Hematopoietic multipotent progenitor cell treated with erythropoietin and hydrocortisone succinate and interleukin-3 and kit ligand, for 6 days (in vitro differentiated cells): ENCODE measurements at places on chromosomes 4 and X.

DNA sequence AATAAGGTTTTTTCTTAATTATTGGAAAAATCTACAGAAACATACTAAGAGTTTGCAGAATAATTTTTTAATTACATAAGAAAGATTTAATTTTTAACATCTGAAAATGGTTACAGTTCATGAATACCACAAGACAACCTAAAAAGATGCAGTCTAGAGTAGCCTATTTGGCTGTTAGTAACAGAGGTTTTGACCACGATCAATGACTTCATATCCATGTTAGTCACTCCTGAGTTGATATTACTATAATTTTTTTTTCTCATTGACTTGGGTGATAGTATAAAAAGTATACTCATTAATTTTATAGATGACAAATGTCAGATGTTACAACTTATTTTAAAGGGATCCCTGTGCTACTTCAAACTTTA is 272.5 kb downstream of the DCTD start:
- DNase-seq = no peak

DNA sequence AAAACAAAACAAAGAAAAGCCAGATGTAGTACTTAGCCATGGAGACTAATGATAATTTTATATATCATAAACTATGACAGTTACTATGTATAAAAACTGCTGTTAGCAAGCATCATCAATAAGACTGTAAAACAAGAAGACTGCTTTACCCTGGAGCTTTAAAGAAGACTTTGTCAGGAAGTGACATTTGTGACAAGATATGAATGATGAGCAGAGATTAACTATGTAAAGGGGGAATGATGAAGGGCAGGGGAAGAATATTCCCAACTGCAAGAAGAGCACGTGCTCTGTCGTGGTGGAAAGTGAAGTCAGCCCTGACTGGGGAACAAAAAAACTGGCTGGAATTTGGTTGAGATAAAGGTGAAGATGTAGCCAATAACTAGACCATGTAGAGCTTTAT is 617.1 kb upstream of the AMOT start:
- DNase-seq = no peak

DNA sequence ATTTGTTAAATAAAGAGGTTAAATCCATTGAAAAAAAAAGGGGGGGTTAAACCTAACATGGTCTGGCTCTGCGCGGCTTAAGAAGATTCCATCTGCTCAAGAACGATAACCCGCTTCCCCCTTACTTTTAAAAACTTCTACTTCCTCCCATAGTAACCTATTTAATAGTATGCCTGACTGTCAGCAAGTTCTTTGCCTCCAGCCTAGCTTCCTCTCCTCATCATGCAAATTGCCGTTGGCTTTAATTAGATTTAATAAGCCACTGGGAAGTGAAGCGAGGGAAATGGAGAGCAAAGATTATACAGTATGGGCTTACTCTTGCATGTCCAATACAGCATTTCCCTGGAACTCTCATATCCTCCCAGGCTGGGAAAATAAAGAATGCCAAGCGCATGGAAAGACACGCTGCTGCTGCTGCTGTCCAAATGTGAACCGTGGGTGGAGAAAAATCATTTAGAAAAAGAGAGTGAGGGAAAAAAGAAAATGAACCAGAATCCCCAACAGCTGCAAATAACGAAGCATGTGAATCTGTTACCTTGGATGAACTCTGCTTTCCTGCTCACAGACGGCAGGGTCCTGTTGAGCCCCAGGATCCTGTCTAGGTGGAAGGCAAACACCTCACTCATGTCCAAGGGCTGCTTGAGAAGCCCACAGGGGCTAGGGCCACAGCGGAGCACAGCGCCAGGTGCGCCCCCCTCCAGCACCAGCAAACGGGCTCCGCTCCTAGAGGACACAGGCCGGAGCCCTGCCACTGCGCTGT is 2.7 kb downstream of the GASK1B start:
- DNase-seq = peak; percentile 72

GRCh38 chr4:25297528-25298242 is 14.9 kb upstream of the ZCCHC4 start:
- no peak for DNase-seq

DNA sequence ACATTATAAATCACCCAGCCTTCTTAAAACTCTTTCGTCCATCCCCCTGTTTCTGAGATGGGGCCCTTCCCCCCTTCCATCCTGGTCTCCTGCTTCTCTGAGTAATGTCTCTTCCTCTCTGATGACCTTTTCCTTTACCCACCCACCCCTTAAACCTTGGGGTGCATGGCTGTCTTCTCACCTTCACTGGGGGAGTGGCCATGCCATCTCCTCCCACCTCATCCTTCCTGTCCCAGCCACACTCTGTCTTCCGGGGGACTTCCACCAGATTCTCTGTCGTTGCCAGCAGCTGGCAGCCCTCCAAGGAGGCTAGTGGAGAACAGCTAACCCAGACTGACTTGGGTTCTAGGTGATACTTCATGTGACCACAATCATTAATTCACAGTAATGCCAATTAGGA is 83.2 kb upstream of the SCML1 start:
- no peak for DNase-seq

DNA sequence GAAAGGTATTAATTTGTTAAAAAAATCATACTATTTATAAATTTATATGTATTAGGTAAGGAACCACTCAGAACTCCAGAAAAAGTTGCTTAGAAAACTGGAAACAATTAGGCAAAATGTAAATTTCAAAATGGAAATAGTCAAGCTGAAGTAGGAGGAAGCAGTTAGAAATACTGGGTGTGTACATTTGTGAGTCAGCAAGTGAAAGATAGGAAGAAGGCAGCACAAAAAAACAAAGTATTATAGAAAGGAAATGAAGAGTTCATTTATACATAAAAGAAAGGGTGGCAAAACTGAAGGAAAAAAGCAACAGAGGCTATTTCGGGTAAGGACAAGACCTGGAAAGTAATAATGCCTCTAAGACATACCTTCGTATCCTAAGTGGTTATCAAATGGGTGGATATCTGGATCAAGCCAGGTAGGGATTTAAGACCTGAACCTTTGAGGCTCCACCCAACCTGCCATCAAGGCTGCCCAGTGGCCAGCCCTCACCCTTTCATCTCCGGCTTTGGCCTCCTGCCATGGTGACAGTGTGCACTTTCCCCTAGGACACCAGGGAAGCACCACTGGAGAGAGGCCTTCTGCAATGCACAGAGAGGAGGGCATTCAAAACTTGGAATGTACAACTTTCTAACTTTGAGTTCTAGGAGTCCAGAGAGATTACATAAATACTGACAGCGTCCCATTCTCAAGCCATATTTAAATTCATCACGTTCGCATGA is at the start of gene LRRC66:
LRRC66 (minus strand) TSS at position 428 of the 722 bp plus-strand sequence. CDS start 2,750 bp downstream, outside the sequence.
- DNase-seq = no peak

DNA sequence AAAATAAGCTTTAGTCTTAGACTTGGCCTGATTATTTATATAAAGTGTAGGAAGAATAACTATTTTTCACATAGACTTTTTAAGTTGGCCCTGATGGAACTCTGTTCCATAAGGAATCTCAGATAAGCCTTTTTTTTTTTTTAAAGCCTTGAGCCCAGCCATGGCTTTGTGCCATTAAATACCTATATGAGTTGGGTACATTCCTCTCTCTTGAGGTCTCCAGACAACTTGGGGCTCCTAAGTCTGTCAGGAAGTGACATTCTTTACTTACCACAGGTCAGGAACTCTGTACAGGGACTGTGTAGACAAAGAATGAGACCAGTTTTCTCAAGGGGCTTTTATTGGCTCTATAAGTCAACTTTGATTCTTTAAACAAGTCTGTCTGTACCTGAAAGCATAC is 27.1 kb upstream of the IGFBP7 start:
- no peak for DNase-seq

- no peak for DNase-seq
Measured at GRCh38 chrX:105822138-105823091, at the start of gene NRK. Gene NRK (plus strand): TSS chrX:105822539. CDS start chrX:105822846, 307 bp downstream.

DNA sequence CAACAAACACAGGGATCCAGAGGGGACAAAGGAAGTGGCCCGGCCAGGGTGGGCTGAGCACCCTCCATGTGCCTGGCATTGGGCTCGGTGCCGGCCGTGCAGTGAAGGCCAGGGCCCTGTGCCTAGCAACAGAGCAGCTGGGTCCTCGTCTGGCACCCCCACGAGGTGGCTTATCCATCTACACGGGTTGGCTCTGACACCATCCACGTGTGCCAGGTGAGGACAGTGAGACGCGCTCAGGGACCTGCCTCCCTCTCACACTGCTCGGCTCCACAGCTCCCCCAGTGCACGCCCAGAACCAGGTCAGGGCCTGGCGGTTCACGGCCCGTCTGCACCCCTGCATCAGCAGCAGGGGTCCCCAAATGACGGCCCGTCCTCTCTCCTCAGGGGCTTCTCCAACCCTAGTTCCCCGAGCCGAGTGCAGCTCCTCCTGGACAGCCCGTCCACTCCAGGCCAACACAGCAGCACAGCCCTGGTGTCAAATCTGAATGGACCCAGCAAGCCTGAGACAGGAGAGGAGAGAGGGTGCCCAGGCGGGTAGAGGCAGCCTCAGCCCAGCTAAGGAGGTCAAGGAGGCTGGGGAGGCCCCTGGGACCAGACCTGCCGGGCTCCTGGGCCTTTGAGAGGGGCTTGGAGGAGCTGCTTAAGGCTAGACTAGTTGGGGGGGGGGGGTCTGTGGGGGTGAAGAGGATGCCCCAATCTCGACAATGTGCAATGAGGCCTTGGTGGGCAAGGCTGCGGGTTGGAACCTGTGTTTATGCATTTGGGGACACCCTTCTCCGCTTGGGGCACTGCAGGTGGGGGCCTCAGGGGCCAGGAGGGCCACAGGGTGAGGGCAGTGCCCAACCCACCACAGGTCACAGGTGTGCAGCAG is 113.6 kb downstream of the FAM53A start:
- no peak for DNase-seq

GRCh38 chr4:86233681-86234080 is 126.2 kb downstream of the MAPK10 start:
- DNase-seq = no peak

GRCh38 chr4:59936566-59936965 is 1263.6 kb upstream of the ADGRL3 start:
- no peak for DNase-seq

- peak; percentile 83 for DNase-seq
Measured at GRCh38 chr4:87848622-87849351, 16.0 kb downstream of the MEPE start.

DNA sequence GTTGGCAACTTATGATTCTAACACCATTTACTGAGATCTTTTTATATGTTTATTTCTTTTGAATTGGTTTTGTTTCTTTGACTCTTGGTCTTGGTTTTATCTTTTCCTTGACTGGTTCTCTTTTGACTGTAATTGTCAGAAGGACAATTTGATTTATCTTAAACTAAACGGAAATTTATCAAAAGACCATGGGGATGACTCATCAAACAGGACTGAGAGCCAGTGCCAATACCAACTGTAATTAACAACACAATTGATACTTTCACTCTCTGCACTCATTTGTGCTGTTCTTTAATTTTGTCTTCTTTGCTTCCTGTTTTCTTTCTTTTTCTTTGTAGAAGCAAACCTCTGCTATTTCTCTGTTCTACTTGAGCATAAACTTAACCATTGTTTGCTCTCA is 776.8 kb downstream of the CCSER1 start:
- peak; percentile 27 for DNase-seq

GRCh38 chr4:114091546-114091945 is 112.1 kb upstream of the ARSJ start:
- DNase-seq = no peak

GRCh38 chrX:10549280-10549679 is 71.1 kb downstream of the MID1 start:
- no peak for DNase-seq

GRCh38 chr4:22766068-22766467 is 73.3 kb downstream of the GBA3 start:
- DNase-seq = no peak

- no peak for DNase-seq
Measured at GRCh38 chr4:183906739-183907651, 1.9 kb downstream of the STOX2 start.

- no peak for DNase-seq
Measured at GRCh38 chrX:2650865-2651264, 40.2 kb upstream of the CD99 start.

DNA sequence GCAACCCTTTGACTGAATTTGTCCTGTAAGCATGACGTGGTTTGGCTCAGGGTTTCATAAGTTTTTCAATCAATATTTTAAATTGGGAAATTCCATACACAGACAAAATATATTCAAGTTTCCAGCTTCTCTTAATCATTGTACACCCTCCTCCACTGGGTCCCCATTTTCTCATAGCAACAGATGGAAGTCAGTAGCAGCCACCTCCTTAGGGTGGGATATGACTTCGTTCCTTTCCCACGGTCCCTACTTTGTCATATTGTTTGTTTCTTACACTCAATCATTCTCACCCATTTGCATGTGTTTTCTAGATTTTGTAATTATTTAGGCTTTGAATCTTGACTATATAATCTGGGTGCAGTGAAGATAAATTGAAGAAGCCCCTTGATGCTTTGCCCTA is 664.5 kb upstream of the IGFBP7 start:
- no peak for DNase-seq

DNA sequence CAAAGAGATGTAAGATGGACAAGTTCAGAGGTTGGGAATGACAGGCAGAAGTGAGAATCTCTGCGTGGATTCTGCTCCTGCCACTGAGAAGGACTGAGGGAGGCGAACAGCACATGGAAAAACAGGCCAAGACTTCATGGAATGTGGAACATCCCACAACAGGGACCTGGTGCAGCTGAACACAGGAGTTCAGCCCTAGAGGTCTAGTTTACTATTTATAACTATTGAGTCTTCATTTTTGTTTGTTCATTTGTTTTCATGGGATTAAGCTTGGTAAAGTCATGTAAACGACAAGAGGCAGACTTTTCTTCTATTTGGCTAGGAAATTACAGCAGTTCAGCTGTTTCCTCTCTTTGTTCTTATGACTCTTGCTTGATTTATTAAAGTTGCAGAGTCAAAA is 234.5 kb downstream of the MAML3 start:
- no peak for DNase-seq

DNA sequence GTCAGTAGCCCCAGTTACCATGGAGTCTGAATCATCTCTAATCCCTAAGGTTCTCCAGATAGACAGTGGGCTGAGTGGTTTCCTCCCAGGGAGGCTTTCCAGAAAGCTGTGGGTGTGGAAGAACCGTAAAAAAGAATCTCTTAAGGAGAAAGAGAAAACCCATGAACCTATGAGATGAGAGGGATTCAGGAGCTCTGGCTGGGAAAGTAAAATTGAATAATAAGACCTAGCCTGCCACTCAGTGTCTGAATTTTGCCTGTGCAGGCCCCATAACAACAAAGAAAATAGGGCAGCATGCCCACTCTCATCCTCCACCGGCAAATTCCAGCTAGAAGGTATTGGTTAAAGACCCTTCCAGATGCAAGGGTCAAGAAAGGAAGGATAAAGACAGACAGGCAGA is 16.9 kb downstream of the AWAT2 start:
- DNase-seq = no peak

GRCh38 chr4:65467068-65467680 is 203.1 kb downstream of the EPHA5 start:
- no peak for DNase-seq
